ENCODE measurements at places on chromosomes 5 and 9. TPM values are rescaled to one million over a fixed set of nuclear protein-coding genes. Genes with fewer than 3 reads are reported as not detected.
A peak's percentile ranks its signal among the peaks of the same experiment; 100 is the strongest.

DNA sequence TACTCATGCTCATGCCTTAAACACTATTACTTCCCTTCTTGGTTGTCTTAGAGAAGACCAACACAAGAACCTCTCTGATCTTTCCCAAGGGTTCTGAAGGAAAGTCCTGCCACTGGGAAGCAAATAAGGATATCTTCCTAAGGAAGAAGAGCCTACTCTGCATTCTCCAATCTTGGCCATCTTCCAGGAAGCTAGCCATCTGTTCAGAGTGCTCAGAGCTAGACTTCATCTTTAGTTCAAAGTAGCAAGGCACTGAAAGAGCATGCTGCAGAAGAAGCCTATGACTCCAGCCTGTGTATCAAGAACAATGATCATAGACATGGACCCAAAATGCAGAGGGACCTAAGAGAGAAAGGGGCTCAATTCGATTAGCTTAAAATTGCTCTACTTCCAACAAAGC lies 114.7 kb downstream of the KIAA0825 start:
- DNase-seq: no peak
- no peaks in the 10 kb centered on the region for H3K4me1 ChIP-seq
- no peaks in the 10 kb centered on the region for H3K27me3 ChIP-seq
- H3K36me3 ChIP-seq: no peaks in the 10 kb centered on the region
- no peak overlapping the region for H3K27ac ChIP-seq
- H3K4me3 ChIP-seq: no peak overlapping the region

- DNase-seq: peak; percentile 41
- peak within 1 kb of the TSS; percentile 68 for H3K4me3 ChIP-seq
- H3K27me3 ChIP-seq: peaks cover 49% of the 10 kb centered on the region
- peak within 1 kb of the TSS; percentile 70 for H3K27ac ChIP-seq
These were observed at the start of gene SEPTIN8 for GRCh38 chr5:132777209-132778069. Gene SEPTIN8 (minus strand): TSS chr5:132777239. CDS start chr5:132777137, 102 bp downstream.

- H3K36me3 ChIP-seq: no peaks in the 10 kb centered on the region
- H3K27ac ChIP-seq: no peak overlapping the region
- no peak overlapping the region for H3K4me3 ChIP-seq
- no peaks in the 10 kb centered on the region for H3K4me1 ChIP-seq
These were observed 25.7 kb upstream of the SPDL1 start for GRCh38 chr5:169557838-169558237.

GRCh38 chr5:59810041-59810440 lies 83.5 kb downstream of the PDE4D start:
- H3K27me3 ChIP-seq: peaks cover 17% of the 10 kb centered on the region
- no peak overlapping the region for H3K27ac ChIP-seq
- H3K4me3 ChIP-seq: no peak overlapping the region
- no peaks in the 10 kb centered on the region for H3K4me1 ChIP-seq
- DNase-seq: peak; percentile 65

GRCh38 chr9:79143211-79143610 lies 428.6 kb upstream of the TLE4 start:
- DNase-seq: no peak
- no peaks in the 10 kb centered on the region for H3K27me3 ChIP-seq
- no peak overlapping the region for H3K27ac ChIP-seq
- H3K36me3 ChIP-seq: no peaks in the 10 kb centered on the region
- no peaks in the 10 kb centered on the region for H3K4me1 ChIP-seq

GRCh38 chr5:68714810-68715209 lies 379.0 kb upstream of the SLC30A5 start:
- no peak overlapping the region for H3K27ac ChIP-seq
- no peak for DNase-seq
- H3K27me3 ChIP-seq: no peaks in the 10 kb centered on the region
- H3K4me3 ChIP-seq: no peak overlapping the region
- H3K36me3 ChIP-seq: peaks cover 8% of the 10 kb centered on the region
- peaks cover 32% of the 10 kb centered on the region for H3K4me1 ChIP-seq

GRCh38 chr5:110809006-110809405 lies 70.2 kb downstream of the SLC25A46 start:
- no peak for DNase-seq
- H3K27ac ChIP-seq: no peak overlapping the region
- no peaks in the 10 kb centered on the region for H3K27me3 ChIP-seq
- no peak overlapping the region for H3K4me3 ChIP-seq
- H3K4me1 ChIP-seq: no peaks in the 10 kb centered on the region
- H3K36me3 ChIP-seq: no peaks in the 10 kb centered on the region

HDHD3 gene
- total RNA-seq: 16.2 TPM

FCN2 gene
- not detected for total RNA-seq

DMGDH gene
- not detected for total RNA-seq

SPAAR gene
- total RNA-seq: not detected

CCDC180 gene
- total RNA-seq: 4.6 TPM

RNF224 gene
- total RNA-seq: 0.10 TPM

PHF24 gene
- total RNA-seq: not detected

FOXD4L4 gene
- 0.19 TPM for total RNA-seq
